NCI-H2029 treated with DMSO at 0.1 percent for 48 hours (cell line): ENCODE measurements at places on chromosomes 7 and 10.

- no peak for DNase-seq
Measured at GRCh38 chr7:24991353-24991752, 11.4 kb upstream of the OSBPL3 start.

DNA sequence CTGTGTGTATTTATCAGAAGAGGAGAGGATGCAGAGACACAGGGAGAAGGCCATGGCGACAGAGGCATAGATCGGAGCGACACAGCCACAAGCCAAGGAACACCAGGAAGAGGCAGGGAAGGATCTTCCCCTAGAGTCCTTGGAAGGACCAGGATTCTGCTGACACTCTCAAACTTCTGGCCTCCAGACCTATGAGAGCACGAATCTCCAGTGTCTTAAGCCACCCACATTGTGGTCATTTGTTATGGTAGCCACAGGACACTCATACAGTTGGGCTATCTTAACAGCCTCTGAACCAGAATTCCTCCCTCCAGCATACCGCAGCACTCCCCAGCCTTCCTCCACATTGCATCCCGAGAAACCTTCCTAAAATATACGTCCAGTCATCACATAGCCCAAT is 367.0 kb upstream of the MGMT start:
- no peak for DNase-seq

GRCh38 chr10:124356701-124357560 is 61.8 kb downstream of the OAT start:
- no peak for DNase-seq

DNA sequence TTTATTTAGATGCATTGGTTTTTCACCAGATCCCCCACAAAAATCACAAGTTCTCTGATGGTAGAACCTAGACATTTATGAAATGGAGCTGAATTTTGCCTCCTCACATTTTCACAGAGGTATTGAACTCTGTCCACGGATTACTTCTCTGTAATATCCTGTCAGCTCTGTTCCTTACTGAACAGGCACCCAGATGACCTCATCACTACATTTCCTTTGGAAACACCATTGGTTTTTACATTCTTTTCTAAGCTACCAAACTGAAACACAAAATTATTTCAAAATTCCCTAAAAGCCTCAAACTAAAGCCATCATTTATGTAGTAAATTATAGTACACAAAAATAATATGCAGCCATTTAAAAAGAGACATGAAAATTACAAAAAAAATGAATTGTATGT is 98.3 kb upstream of the KCNIP2 start:
- DNase-seq, result no peak

- no peak for DNase-seq
Measured at GRCh38 chr10:20841419-20841818, 55.7 kb downstream of the NEBL start.
